CD4-positive, alpha-beta T cell treated with Interleukin-12 subunit alpha and Interleukin-12 subunit beta, for 1 hour (primary cell): ENCODE measurements at places on chromosomes 4 and X.

DNA sequence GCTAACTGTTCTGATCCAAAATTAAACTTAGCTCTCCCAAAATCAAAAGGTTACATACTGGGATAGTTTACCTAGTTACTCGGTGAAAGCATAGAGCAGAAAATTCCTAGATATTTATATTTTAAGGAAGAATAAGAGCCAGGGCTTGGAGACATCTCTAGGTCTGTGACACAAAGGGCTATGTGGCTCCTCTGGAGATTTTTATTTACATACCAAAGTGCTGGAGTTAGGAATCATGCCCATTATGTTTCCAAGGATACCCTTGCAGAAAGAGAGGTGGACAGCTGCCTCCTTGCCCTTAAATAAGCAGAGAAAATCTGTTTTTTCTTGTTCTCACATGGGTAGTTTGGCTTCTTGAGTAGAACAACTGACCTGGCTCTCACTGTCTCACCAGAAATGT, 9.0 kb downstream of the COX7B2 start:
- no peak for DNase-seq

- DNase-seq = peak; percentile 79
These were observed 30.5 kb upstream of the PRKX start for GRCh38 chrX:3743801-3744439.

- no peak for DNase-seq
These were observed 168.3 kb downstream of the BTC start for GRCh38 chr4:74625981-74626380.

GRCh38 chrX:7168371-7168770, 20.4 kb upstream of the PUDP start:
- DNase-seq = no peak

- DNase-seq = no peak
These were observed 14.5 kb downstream of the MRPL1 start for GRCh38 chr4:77877167-77877566.

DNA sequence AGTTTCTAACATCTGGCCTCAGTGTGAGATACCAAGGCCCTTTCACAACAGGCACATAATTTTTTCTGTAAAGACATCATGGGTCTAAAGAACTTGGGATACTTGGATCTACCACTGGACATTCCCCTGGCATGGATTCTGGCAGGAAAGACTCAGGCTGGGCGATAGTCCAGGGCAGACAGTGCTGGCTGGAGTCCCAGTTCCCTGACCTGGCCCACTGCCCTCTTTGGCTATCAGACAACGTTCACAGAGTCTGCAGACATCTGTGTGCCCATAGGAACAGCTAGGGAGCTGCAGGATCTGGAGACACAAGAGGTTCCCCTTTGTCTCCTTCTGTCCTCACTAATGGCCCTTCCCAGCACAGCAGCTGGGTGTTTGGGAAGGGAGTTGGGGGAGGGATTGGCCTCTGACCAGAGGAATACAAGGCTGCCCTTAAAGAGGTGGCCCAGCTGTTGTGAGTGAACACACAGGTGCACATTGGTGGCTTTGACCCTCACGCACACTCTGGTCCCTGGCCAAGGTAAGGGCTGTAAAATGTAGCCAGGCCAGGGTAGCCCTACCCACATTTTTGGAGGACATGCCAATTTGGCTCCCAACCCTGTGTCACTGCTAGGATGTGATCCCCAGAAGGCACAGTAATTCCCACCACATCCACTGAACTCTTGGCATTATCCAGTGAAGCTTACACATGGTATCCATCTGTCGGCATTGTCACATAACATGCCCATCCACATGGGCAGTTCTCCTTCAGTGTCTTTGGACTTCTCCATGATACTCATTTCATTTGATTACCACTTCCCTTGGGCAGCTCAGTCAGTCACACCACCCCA, 72.3 kb downstream of the SOX3 start:
- no peak for DNase-seq
